ENCODE measurements at places on chromosomes 16 and 17.
A peak's percentile ranks its signal among the peaks of the same experiment; 100 is the strongest.

DNA sequence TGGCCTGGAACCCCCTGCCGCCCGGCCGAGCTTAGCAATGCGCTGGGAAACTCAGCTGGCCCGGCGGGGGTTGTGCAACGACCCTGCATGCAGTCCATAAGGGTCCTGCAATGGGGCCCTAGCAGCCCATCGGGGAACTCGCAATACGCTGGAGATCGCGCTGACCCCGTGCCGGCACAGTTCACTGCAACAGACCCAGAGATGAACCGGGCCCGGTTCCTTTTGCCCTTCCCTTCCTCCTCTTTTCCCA lies 375 bp downstream of the SLC25A11 start:
- peak; percentile 54 for DNase-seq

- no peak for DNase-seq
Measured at GRCh38 chr17:4152471-4152870, 9.5 kb downstream of the CYB5D2 start.

DNA sequence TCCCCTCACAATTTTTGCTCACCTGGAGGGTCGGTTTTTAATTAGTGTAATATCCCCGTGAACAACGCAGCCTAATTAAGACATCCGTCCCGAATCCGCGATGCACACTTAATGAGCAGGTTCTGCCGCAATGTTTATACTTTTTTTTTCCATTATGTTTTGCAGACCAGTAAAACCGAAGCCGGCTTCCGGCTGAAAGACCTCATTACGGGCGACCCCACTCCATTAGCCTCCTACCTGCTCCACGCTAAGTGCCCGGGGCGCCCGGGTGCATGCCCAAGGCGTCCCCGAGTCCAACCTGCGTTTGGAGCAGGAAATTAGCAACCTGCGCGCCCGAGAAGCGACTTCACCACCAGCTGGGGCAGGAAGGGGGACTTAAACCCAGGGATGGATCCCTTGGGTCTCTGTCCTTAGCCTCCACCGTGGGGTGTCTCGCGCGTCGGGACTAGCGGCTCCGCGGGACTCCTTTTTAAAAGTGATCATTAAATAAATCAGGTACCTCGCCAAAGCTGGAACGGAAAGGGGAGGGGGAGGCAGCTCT lies 1.7 kb downstream of the RBFOX3 start:
- DNase-seq = peak; percentile 16

DNA sequence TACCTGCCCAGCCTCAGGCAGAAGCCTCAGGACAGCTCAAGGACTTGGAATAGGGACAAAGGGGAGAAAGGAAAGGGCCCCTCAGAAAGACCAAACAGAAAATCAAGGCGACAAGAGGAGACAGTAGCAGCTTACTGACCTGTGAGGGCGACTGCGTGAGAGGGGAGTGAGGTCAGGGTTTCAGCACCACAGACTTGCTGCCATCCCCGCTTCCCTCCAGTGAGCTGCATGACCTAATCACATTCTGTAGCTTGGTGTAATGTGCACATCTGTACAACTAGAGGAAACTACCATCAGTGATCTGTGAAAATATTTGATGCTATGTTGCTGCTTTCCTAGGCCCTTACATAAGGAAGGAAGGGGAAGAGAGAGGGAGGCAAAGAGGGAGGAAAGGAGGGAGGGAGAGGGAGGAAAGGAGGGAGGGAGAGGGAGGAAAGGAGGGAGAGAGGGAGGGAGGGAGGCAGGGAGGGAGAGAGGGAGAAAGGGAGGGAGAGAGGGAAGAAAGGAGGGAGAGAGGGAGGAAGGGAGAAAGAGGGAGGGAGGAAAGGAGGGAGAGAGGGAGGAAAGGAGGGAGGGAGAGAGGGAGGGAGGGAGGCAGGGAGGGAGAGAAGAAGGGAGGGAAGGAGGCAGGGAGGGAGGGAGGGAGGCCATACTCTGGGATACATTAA lies 404.9 kb upstream of the CDH5 start:
- peak; percentile 21 for DNase-seq

GRCh38 chr16:80048250-80048649 lies 447.7 kb upstream of the MAF start:
- no peak for DNase-seq

DNA sequence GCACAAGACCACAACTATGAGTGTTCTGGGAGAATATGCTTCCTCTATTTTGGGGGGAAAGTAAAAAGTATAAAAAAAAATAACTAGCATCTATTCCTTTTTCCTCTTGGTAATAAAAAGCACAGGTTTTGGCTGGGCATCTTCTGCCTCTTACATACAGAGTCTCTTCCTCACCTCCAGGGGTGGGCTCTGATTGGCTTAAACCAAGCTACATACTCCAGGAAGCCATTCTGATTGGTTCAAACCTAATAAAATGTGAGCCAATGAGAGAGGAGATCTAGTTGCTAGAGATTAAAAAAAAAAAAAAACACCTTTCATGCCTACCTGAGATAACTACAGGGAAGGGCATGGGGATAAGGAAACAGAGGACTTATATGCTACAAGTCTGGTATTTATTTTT lies 365.9 kb upstream of the ERCC4 start:
- DNase-seq = no peak

GRCh38 chr17:47840001-47840741 lies 902 bp downstream of the SCRN2 start:
- no peak for DNase-seq

GRCh38 chr17:81370294-81370693 lies 25.0 kb upstream of the BAHCC1 start:
- no peak for DNase-seq

DNA sequence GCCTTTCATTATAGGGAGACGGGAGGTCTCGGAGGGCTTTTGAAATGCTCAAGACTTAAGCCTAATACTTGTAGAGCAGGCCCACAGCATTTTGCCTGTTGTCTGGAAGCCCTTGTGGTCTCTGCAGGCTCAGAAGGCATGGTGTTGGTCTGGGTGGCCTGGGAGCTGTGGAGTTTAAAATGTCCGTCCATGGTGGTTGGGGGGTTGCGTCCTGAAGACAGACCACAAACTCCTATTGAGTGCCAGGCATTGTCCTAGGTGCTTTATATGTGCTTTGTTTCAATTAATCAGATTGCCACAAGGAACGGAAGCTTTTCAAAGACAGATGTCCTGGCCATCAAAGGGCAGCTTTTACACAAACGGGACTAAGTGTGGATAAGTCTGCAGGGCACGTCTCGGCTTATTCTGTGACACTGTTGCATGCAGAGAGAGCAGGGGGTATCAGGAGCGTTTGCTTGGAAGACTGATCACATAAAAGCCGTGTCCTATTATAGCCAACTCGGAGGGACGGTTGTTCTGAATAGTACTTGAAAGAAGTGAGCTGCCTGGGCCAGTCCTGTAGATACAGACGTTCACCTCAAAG lies 7.8 kb downstream of the NTN1 start:
- no peak for DNase-seq

- DNase-seq = peak; percentile 56
Measured at GRCh38 chr17:19579867-19580565, 46.4 kb downstream of the SLC47A1 start.

Data from nephron progenitor cell (in vitro differentiated cells).